ENCODE measurements at places on chromosomes 6 and 20.

DNA sequence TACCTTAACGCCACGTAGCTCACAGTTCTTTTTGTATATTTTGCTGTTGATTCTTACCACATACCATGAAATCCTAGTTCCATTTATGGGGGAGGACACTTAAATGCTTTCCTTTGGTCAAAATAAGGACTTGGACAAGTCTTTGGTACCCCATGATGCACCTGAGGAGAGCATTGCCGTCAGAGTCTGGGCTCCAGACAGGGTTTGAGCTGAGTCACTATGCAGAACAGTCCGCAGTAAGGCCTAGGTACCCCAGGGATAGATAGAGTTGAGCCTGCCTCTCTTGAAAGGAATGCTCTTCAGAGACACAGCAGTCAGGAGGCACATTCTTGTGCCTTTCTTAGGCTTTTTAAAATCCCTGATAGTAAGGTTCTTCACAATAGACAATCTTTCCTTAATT lies 6.0 kb downstream of the PARD6B start:
- DNase-seq, result no peak

DNA sequence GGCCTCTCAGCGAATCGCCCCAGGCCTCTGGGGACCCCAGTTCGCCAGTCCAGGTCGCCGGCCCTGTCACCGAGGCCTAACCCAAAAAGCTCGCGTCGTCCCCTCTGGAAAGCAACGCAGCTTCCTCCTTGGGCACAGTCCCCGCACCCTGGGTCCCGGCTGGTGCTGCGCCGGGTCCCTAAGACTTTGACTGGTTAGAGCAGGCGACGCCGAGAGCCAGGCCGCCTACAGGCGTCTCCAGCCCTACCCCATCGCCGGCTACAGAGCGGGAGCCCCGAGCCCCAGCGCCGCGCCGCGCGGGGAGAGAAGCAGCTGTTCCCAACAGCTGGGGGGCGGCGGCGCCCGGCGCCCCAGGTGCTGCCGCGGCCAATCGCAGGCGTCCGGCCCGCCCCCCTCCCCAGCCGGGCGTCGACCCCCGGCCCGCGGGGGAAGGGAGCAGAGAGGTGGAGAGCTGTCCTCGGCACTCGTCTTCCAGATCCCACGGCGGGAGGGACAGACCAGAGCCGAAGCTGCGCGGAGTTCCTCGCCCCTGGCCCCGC lies 540 bp upstream of the RBM24 start:
- DNase-seq, result no peak

- peak; percentile 18 for DNase-seq
These were observed 36.1 kb downstream of the BCKDHB start for GRCh38 chr6:80142586-80142985.

GRCh38 chr6:31702405-31702818 lies 712 bp downstream of the ABHD16A start:
- no peak for DNase-seq

Measured in AG09319 (cell line).